ENCODE measurements at places on chromosomes 12 and 14.

GRCh38 chr14:89486505-89486904, 69.5 kb upstream of the FOXN3 start:
- DNase-seq, result no peak

DNA sequence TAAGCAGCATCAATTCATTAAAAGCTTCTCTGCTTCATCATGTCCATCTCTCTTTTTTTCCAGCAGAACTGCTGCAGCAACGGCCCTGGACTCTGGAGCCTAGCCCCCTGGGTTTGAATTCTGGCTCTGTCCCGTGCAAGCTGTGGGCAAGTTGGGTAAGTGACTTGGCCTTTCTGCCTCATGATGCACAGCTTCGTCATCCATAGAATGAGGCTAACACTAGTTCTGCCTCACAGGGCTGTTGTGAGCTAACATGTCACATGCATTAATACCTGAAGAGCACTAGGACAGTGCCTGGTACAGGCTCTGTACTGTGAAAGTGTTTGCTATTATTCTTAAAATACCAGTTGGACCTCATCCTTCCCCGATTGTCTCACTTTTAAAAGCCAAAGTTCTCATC, 4.2 kb downstream of the KRT82 start:
- no peak for DNase-seq

DNA sequence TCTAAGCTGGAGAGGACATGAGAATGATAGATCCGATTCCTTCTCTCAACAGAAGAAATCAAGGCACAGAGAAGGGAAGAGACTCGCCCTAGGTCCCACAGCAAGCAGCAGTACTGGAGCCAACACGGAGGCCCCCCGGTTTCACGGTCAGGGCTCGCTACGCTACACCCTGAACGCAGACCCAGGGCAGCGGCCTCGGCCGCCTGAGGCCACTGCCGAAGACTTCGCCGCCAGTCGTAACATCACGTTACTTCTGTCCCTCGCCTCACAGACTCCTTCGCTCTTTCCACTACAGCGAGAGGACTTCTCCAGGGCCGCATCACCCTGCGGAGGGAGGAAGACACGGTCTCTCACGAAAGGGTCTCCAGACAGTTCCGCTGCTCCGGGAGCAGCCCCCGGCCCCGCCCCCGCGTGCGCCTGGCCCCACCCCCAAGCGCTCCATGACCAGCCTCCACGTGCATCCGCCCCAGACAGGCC, 411 bp upstream of the DCAF4 start:
- DNase-seq, result no peak

DNA sequence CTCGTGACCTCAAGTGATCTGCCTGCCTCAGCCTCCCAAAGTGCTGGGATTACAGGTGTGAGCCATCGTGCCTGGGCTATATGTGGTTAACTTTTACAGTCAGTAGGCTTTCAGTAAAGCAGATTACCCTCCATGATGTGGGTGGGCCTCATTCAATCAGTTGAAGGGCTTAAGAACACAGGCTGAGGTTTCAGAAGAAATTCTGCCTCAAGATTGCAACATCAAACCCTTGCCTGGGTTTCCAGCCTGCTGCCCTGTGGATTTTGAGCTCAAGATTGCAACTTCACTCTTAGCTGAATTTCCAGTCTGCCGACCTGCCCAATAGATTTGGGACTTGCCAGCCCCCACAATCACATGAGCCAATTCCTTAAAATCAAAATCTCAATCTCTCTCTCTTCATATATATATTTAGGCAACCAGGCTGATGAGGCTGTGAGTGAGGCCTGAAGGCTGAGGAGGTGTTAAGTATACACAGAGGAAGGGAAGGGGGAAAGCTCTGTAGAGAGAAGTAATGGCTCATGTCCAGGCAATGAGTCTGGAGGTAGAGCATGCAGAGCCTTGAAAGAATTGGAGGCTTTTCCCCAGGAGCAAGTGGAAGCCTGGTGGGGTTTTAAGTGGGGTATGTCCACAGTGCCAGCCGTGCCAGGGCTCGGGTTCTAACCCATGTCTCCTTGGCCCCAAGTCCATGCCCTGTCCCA, 33.3 kb upstream of the ACTN1 start:
- no peak for DNase-seq

DNA sequence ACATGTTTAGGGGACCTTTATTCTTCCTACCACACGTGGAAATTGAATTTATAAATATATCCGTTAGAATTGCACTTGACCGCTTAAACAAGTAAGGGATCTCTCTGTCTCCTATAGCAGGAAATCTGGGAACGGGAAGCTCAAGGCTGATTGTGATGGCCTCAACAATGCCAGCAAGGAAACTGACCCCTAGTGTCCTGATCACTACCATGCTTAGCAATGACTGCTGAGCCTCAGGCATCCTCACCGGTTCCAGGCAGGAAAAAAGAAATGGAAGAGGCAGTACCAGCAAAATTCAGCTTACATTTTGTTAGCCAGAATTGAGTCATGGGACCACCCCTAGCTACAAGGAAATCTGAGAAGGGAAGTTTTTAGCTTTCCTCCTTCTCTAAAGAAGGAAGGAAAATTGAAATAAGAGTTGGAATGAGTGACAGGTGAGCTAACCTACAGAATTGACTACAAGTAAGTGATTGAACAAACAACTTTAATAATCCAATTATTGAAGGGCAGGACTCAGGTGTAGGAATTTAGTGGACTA, 43.9 kb upstream of the AMN1 start:
- DNase-seq, result no peak

DNA sequence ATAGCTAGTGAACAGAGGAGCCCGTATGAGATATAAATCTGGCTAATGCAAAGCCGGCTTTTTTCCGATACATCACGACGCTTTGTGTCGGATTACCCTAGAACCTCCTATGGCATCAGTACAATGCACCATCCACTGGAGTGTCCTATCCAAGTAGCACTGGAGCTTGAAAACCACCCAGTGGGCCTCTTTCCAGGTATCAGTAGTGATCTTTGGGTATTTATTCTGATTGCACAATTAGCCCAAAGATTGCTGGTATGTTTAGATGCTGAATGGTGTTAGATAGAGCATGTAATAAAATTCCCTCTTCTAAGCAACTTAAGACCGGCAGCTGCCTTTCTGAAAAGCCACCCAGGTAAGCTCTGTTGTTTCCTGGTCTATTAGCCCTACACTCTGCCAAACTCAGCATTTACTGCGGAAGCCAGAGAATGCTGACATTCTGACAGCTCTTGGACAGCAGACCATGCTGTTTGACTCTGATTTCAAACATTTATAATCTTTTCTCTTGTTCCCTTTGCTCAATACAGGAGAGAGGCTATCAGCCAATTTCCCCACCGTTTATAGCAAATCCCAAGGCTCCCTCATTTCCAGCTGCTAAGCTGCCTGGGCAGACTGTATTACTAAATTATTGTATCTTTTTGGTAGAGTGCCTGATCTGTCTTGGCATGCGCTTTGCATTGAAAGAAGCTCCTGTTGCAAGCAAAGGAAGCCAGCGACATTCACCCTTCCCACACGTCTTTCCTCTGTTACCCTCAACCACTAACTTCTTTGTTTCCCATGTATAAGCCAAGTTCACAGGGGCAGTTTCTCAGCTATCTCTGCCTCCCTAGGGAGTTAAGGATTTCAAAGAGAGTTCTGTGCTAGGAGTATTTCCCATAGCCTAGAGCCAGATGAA, 388.3 kb upstream of the GARIN6 start:
- no peak for DNase-seq

DNA sequence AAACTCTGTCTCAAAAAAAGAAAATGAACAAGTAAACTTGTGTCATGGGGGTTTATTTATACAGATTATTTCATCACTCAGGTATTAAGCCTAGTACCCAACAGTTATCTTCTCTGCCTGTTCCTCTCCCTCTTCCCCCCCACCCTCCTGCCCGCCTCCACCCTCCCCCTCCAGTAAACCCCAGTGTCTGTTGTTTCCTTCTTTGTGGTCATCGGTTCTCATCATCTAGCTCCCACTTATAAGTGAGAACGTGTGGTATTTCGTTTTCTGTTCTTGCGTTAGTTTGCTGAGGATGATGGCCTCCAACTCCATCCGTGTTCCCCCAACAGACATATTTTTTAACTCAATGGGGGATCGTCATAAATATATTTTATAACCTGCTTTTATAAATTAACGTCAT, 12.3 kb downstream of the IL31 start:
- DNase-seq, result no peak

- no peak for DNase-seq
Measured at GRCh38 chr14:104557086-104557485, 22.5 kb upstream of the C14orf180 start.

- DNase-seq, result no peak
Measured at GRCh38 chr14:40402957-40403356, 970.7 kb upstream of the FBXO33 start.

DNA sequence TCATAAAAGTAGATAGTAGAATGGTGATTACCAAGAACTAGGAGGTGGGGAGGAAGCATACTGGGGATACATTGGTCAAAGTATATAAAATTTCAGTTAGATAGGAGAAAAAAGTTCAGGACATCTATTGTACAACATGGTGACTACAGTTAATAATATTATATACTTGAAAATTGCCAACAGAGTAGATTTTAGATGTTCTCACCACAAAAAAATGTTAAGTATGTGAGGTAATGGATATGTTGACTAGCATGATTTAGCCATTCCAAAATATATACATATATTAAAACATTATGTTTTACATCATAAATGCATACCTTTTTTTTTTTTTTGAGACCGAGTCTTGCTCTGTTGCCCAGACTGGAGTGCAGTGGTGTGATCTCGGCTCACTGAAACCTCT, 31.0 kb downstream of the TMEM116 start:
- no peak for DNase-seq

- DNase-seq, result no peak
Measured at GRCh38 chr14:60051721-60052221, 40.0 kb upstream of the PCNX4 start.

DNA sequence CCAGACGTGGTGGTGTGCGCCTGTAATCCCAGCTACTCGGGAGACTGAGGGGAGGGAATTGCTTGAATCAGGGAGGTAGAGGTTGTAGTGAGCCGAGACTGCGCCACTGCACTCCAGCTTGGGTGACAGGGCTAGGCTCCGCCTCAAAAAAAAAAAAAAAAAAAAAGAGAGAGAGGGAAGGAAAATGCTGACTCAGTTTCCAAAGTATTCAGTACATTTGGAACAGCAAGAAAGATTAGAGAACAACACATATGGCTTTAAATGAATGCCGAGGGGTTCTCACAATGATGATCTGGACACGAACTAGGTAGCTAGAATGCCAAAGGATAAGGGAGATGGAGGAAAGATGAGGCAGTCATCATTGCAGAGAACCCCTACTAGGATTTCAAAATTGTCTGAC, 97.4 kb downstream of the NAV3 start:
- no peak for DNase-seq

DNA sequence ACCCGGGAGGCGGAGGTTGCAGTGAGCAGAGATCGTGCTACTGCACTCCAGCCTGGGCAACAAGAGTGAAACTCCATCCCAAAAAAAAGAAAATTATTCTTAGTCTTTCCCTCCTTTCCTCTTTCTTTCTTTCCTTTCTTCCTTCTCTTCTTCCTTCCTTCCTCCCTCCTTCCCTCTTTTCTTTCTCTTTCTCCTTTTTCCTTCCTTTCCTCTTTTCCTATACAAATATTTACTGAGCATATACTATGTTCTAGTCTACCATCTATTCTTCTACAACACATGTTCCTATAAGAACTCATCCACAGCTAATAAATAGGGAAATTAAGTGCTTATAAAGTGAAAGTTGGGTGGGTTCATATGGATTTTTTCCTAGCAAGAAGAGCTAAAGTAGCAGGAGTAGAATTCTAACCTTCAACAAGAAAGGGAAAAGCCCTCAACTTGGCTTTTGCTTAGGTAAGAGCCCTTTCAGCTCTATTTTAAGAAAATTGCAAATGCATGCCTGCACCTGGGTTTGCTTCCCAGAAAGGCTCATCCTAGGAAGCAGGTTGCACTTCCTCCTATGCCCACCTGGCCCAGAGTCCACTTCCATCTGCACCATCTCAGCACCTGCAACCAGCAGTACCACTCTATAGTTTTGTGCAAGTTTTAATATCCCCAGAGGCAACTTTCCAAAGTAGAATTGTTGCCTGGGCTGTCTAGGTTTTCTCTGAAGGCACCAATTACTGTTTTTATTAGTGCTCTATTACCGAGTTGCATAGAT, 122.0 kb upstream of the CCND2 start:
- no peak for DNase-seq

GRCh38 chr12:125283521-125283920, 218.3 kb downstream of the AACS start:
- DNase-seq, result no peak

- DNase-seq, result no peak
Measured at GRCh38 chr12:132946246-132946820, 9.8 kb downstream of the ZNF605 start.

GRCh38 chr14:81298122-81298521, 77.4 kb upstream of the GTF2A1 start:
- no peak for DNase-seq

GRCh38 chr14:58299401-58300330, 1.3 kb downstream of the ARID4A start:
- no peak for DNase-seq

DNA sequence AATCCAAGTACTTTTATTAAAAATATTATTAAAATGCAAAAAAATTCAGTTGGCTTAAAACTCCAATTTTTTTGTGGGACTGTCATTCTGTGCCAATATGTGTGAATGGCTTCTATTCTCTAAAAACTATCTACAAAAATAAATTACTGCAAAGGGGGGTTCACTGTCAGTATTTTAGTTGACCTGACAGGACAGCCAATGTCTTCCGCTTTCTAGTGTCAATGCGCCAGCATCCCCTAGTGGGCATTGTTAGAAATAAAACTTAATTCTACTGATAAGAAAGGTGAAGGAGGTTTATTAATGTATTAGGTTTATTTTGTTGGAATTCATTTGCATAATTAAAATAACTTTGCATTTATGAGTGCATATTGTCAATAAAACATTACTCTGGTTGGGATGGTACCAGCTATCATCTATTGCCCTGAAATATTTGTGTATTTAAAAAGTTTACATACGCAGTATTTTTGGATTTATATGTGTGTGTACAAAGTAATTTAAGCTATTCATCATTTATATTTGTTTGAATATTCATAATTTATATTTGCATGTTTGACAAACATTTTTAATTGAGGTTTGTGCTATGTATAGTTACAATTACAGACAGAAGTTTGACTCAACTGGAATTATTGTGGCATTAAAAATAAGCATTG, 527.2 kb downstream of the FLRT2 start:
- DNase-seq, result no peak

GRCh38 chr14:24243336-24243836, 963 bp upstream of the TINF2 start:
- no peak for DNase-seq

DNA sequence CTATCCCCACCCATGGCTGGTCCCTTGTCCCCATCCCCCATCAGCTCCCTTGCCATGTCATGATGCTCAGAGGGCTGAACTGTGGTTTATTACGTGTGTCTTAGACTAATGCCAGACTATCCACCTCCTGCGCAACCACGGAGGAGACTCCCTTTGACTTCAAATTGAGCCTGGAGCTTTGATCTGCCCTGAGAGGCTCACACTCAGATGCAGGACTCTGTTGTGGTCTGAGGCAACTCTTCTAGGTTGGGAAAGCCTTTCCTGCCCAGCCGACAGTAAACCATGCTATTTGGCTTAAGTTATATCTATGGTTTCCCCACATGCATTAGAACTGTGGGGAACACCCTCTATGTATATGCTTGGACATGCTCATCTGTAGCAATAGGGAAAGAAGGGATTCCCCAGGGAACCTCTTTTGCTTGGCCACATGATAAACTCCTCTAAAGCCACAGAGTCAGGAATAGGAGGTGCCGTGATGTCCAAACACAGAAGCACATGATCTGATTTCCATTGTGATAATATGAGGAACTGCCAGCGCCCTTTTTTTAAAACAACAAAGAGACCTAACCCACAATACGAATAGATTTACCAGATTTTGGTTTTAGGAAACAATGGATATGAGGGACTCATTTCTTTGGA, 11.1 kb upstream of the LGALS3 start:
- no peak for DNase-seq

- DNase-seq, result no peak
Measured at GRCh38 chr14:48251290-48251689, 575.9 kb upstream of the MDGA2 start.

All from NCI-H2081 treated with DMSO at 0.1 percent for 48 hours (cell line).